ENCODE measurements at places on chromosomes 7 and 10.

- DNase-seq = no peak
Observed at GRCh38 chr7:93211228-93211818, 14.9 kb downstream of the HEPACAM2 start.

DNA sequence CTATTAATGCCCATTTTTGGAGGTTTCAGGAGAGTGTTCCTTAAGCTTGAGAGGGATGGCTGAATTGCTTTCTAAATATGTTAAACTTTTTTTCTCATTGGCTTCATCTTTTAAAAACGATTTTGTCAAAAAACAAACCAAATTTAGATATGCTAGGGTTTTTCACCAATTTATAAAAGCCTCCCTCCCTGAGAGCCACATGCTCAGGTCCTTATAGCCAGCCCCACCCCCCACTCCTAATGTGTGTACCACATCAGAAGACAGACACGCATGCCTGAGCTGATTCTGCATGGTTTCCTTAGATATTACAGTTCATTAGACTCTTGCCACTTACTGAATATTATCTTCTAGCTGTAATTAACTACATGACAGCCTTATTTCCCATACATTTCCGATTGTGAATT, 2.0 kb downstream of the CUL1 start:
- peak; percentile 43 for DNase-seq

DNA sequence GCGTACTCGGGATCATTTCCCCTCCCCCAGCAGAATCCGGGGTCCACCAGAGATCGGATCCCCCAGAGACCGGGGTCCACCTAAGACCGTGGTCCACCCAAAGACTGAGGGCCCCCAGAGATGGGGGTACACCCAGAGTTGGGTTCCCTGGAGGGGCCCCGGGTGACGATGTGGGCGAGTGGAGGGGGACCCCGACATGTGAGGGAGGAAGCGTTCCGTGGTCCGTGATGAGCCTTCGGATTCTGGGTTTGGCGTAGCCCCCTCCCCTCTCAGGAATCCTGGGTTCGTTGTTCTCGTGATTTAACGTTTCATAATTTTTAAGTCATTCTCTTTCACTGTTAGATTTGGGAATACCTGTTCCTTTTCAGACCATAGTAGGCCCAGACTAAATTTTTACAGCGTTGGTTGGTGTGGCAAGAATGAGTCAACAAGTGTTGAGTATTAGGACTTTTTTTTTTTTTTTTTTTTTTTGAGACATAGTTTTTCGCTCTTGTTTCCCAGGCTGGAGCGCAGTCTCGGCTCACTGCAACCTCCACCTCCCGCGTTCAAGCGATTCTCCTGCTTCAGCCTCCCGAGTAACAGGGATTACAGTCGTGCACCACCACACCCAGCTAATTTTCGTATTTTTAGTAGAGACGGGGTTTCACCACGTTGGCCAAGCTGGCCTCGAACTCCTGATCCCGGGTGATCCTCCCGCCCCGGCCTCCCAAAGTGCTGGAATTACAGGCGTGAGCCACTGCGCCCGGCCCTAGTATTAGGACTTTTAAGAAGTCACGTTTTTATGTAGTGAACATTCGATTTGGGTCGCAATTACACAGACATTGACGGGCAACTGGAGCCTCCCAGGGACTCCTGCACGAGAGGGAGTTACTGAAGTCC, 672 bp downstream of the GTPBP4 start:
- no peak for DNase-seq

GRCh38 chr10:123109466-123109865, 26.3 kb upstream of the HMX3 start:
- no peak for DNase-seq

DNA sequence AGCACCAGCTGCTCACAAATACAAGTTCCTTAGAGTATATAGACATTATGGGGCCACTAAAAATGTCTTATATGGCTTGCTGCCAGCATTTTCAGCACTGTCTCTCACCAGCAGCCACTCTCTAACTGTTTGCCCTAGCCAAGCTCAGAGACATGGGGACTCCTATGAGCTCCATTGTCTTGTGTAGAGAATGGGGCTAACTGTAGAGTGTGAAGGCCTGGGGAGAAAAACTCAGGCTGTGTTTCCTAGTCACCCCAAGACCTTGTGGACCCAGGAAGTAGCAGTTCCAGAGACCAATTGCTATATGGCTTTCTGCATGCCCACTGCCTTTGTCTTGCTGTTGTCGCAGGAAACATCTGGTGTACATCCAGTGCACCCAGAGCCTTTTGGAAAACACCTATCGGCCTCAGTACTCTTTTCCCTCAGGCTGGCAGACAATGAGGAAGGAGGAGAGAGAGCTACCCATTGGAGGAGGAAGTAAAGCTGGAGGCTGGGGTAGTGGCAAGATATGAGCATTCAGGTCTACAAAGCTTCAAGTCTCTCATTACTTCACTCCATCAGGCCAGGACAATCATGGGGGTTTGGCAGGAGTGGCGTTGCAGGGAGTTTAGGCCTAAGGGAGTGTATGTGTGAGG, 28.4 kb downstream of the ENTPD1 start:
- no peak for DNase-seq

GRCh38 chr10:77782328-77783061, 144.1 kb downstream of the DLG5 start:
- DNase-seq = no peak

DNA sequence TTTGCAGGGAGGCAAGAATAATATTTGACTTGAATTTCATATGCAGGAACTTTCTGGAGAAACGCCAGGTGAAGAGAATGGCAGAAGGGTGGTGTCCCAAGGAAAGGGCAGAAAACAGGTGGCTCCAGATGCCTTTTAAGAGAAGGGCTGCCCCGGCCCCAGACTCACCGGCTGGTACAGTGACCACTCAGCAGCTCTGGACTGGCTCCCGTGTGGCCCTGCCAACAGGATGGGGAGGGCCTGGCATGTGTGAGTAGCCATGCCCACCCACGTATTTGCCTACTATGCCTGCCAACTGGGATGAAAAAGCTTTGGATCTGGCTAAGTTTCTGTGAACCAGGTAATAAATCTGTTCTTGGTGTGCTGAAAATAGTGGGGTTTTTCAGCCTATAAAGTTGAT, 159.5 kb downstream of the PRKAG2 start:
- DNase-seq = no peak

DNA sequence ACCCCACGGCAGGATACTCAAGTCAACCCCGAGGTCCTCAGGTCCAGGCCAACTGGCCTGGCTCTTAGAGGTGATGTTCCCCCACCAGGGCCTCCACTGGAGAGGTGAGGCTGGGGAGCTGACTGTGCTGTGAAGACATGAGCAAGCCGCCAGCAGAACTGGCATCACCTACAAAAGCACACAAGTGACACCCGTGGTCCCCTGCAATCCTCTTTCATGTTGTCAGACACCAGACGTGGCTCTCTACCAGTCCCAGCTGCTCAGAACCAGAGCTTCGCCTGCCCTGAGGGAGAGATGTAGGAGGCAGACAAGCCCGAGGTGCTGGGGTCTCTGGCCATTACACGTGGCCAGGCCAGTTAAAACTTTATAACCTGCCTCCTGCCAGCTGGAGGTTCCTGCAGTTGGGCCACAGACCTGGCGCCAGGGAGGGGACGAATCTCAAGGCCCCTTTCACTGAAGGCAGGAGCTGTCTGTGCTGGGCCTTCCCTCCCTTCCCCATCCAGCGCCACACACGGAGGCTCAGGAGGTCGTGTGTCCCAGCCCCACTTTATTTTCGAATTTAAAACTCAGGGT, 2.2 kb downstream of the COMTD1 start:
- DNase-seq = no peak

DNA sequence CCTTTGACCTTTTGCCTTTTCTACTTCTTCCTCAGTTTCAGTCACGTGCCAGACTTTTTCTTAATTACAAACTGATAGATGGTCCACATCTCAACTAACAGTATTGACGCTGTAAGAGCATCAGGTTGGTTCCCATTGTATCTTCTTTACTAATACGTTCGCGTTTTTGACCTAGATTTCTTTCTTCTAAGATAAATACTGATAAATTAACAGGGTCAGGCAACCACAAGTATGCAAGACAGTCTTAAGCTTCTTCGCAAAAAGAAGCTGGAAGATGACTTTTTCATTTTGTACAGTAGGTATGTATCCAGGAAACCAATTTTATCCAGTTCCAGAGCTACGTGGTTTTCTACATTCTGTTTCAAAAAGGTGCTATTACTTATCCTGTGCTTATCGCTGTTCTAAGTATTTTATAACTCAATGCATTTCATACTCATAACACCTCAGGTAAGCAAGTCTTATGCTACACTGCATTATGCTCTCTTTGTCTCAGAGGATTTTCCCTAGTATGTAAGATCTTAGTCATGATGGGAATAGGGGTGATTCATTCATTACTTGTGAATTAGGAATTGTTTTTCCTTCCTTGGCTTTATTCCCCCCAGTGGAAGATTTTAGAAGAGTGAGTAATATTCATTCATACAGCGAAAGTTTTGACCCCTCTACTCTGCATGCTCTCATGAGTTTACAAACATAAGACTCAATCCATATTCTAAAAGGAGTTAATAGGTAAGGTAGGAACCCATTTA, 955 bp downstream of the DUS4L start:
- DNase-seq = no peak

DNA sequence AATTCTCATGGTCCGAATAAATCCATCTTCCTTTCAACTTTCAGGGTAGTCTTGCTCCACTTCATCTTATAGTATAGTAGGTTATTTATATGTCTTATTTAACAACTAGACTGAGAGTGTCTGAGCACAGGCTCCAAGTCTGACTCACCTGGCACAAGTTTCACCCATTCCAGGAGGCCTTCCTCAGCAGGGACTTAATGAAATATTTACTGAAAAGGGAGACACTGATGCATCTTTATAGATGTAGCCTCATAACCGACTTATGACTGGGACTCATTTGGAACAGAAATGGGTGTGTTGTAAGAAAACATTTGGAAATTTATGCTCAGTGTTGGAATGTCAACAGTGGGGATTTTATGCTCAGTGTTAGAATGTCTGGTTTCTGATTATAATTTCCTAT, 59.9 kb downstream of the CH25H start:
- no peak for DNase-seq

- DNase-seq = no peak
Observed at GRCh38 chr7:117666031-117666430, 186.2 kb downstream of the CFTR start.

- DNase-seq = no peak
Observed at GRCh38 chr7:24936121-24936824, 43.7 kb downstream of the OSBPL3 start.

GRCh38 chr7:124940306-124940705, 10.7 kb upstream of the POT1 start:
- no peak for DNase-seq

GRCh38 chr7:69843653-69844052, 245.4 kb downstream of the AUTS2 start:
- no peak for DNase-seq

DNA sequence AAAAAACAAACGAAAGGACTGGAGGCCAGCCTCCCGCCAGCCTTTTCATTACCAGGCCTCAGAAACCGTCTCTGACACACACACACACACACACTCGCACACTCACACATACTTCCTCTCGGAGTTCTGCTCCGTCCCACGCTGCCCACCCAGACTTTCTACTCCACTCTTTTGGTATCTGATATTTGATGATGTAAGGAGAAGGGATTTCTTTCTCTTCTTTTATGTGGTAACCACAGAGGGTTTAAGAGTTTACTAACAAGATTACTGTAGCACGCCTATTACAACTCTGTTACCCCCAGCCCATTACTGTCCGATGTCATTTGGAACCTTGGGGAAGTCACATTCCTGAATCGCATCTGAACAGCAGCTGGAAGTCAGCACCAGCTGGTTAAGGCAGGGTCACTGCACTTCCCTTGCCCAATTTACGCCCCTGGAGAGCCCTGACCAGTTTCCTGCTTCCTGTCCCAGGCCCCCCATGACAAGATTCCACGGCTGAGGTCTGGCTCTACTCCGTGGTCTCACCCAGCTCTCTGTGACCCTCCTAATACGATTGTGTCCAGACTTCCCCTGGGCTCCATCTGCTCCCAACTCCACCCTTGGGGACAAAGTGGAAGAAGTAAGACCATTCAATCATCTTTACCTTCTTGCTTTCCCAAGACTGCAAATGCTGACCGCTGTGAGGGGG, 1.1 kb downstream of the DENND2A start:
- DNase-seq = peak; percentile 41

GRCh38 chr7:106795084-106795876, 69.8 kb upstream of the PIK3CG start:
- no peak for DNase-seq

DNA sequence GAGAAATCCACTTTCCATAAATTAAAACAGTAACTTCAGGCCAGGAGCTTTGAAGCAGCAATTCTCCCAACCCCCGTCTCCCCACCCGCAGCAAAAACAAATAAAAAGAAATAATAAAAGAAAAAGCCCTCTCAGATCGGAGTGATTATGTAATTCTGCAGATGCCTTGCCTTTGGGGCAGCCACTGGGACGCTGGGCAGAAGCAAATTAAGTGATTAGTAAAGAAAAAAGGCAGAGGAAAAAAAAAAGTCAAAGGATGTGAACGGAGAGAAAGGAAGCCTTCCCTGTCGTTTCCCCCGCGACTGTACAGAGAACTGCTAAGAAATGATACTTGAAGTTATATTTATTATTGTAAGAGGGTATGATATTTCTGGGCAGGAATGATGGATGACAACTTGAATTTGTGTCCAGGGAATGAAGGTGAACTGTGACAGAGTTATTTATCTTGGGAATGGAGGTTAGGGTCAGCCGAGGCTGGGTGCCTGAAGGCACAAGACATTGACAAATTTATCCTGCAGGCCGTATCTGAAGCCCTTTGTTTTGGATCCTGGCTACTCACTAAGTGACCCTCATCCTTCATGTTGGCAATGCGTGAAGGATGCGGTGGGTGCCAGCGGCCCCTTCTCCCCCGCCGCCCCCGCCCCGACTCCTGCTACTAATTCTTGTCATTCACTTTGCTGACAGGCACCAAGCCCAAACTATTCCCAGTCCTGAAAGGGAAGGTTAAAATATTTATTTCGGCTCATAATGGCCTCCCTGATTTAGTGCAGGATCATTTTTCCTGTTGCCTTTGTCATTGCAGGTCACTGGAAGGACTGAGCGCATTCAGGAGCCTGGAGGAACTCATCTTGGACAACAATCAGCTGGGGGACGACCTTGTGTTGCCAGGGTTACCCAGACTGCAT, 604.0 kb downstream of the LRMDA start:
- DNase-seq = no peak

DNA sequence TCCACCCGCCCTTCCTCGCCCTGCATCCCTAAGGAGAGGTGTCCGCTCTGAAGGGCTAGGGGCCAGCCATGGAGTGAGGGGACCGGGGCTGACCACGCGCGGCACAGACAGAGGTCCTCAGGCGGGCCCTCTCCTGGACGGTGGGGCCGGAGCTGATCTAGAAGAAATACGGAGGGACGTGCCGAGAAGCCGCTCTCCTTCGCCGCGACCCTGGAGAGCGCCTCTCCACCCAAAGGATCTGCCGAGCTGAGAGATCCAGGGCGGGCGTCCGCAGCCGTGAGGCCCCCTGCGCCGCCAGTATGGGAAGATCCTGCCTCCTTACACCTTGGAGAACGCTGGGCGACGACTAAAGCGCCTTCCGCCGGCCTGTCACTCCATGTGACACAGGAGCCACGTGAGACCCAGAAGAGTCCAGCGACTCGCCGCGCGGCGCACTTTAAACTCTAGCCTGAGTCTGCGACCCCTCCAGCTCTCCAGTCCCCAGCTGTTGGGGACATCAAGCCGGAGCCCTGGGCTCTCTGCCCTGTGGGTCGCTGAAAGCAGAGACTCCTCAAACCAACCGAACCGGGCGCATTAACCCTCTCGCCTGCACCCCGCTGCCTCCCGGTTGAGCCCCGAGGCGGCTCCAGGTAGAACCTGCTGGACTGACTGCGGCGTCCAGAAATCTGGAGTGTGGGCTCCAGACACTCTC, 1.5 kb upstream of the SFMBT2 start:
- DNase-seq = no peak

- DNase-seq = no peak
Observed at GRCh38 chr7:120441850-120442249, 168.9 kb downstream of the KCND2 start.

- no peak for DNase-seq
Observed at GRCh38 chr7:101899616-101900015, 82.2 kb downstream of the CUX1 start.
